Activated T-cell treated with anti-CD3 and anti-CD28 coated beads, Interleukin-2, amount 50 U/mL, for 72 hours (primary cell): ENCODE measurements at places on chromosomes 6 and 20. TPM values are rescaled to one million over a fixed set of nuclear protein-coding genes. Genes with fewer than 3 reads are reported as not detected.

DNA sequence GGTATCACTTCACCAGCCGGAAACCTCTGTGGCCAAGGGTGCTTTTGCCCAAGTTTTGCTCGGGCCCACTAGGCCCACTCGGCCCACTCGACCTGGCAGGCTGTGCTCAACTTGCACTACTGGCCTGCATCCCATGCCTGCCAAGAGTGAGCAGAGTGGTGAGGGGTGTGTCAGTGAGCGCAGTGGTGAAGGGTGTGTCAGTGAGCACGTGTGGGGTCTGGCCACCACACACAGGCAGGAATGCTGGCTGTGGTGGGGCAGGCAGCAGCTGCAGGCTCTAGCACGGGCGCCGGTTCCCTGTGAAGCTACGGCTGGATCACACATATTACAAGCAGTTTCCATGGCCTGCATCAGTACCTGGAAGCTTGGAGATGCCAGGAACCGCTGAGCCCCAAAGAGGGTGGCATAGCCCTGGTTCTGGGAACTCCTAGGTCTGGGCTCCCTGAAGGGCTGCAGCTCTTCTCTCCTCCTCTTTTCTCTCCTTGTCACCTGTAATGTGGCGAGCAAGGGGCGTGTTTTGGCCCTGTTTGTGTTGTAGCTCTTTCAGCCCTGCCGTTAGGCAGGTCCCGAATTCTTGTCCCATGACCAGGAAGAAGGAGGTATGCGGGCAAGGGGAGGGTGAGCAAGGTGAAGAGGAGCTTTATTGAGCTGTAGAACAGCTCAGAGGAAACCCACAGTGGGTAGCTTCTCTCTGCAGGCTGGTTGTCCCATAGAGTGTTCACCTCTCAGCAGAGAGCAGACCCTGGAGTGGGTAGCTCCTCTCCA is 51.0 kb upstream of the CLDN20 start:
- no peak for DNase-seq

- no peak for DNase-seq
These were observed 9.4 kb downstream of the EPB41L2 start for GRCh38 chr6:131053546-131054240.

- peak; percentile 85 for DNase-seq
These were observed 1.3 kb downstream of the MAPK14 start for GRCh38 chr6:36028877-36029324.

DNA sequence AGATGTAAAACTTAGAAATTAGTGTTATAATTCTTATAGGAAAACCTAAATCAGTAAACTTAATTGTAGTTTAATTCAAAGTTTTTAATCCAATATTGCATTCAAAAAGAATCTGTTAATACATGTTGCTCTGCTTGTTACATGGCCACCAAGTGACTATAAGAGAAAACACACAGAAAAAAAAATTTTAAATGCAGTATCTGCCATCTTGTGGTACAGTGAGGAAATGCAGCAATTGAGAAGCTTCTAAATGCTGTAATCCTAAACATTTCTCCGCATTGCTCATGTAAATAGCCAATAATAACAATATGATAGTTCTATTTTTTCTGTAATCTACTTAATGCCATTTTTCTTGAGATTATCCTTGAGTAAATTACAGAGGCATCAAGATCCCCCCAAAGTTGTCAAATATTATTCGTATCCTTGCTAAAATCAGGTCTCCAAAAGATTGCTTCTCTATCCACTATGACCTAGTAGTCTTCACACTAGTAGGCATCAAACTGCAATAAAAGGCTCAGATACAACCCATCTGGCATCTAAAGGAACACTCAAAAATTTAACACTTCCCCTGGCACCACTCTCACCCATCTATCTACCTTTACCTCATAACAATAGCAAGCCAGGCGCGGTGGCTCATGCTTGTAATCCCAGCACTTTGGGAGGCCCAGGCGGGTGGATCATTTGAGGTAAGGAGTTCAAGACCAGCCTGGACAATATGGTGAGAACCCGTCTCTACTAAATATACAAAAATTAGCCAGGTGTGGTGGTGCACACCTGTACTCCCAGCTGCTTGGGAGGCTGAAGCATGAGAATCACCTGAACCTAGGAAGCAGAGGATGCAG is 34.6 kb downstream of the HDAC2 start:
- DNase-seq, result peak; percentile 15

DNA sequence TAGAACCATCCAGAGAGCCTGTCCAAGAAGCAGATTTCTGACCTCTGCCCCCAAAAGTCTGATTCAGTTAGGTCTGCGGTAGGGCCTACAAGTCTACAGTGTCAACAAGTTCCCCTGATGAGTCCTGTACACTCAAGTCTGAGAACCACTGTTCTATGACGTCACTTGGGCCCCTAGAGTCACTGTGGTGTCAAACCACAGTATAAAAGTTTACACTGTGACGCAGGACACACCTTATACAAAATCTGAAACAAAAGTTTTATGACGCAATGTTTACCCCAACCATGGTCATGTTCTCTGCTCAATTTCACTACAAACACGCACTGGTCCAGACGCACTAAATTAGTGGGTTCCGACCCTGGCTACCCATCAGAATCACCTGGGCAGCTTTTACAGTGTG is 17.9 kb downstream of the SLA2 start:
- DNase-seq, result no peak

- DNase-seq, result no peak
These were observed 73.3 kb downstream of the AKAP12 start for GRCh38 chr6:151313066-151313491.

GRCh38 chr6:24149296-24149695 is 23.3 kb downstream of the NRSN1 start:
- no peak for DNase-seq

DNA sequence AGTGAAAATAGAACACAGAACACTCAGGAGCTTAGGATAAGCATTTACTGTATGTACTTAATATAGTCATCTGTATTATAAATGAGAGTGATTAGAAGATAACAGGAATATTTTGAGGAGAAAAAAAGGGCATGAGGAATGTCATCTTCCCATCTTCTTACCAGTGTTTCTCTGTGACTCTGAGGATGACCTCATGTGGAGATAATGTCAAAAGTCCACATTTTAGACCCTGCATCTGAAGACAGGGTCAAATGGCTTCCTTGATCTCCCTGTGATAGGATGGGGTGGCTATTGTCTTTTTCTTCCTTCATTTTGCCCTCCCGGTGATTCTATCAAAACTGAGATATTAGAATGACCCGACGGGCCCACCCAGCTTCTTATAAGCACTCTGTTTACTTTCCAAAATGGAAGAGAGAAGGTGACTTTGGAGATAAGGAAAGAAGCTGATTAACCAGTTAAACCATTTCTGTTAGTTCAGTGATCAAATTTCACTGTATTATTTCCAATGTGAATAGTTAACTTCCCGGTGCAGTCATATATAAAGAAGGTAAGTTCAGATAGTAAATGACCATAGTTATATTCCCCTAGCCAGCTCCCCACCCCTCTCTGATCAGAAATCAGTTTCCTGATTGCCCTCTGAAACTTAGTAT is 115.7 kb upstream of the SALL4 start:
- DNase-seq, result no peak

The VSX1 gene
- total RNA-seq, result 0.12 TPM

The RNF182 gene
- not detected for total RNA-seq

The PDE10A gene
- total RNA-seq, result not detected

The STMND1 gene
- not detected for total RNA-seq

The EYS gene
- total RNA-seq, result not detected
